ENCODE measurements at places on chromosomes 1 and 21.

- DNase-seq, result no peak
These were observed 253.1 kb upstream of the NEGR1 start for GRCh38 chr1:72535470-72535869.

- DNase-seq, result no peak
These were observed 19.2 kb upstream of the BCAR3 start for GRCh38 chr1:93700532-93701469.

GRCh38 chr1:224300346-224300745 lies 29.6 kb downstream of the NVL start:
- DNase-seq, result peak; percentile 88

GRCh38 chr1:37482796-37483744 lies 8.7 kb downstream of the ZC3H12A start:
- no peak for DNase-seq

GRCh38 chr1:154741741-154742495 lies 128.2 kb downstream of the KCNN3 start:
- DNase-seq, result peak; percentile 66

DNA sequence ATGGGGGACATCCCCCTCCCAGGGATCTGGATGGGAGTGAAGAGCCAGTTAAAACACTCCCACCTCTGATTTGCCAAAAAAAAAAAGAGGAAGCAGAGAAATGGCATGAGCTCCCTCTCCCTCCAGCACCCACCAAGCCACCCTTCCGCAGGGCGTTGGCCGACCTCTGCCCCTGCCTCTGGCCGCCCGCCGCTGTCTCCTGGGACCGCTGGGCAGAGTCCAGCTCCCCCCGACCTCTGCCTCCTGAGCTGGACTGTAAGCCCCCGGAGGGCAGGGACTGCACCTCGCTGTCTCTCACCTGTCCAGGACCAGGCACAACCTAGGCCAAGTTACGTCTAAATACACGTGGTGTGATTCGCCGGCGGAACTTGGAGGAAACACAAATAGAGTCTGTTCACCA lies 174.3 kb downstream of the PRDM16 start:
- no peak for DNase-seq

DNA sequence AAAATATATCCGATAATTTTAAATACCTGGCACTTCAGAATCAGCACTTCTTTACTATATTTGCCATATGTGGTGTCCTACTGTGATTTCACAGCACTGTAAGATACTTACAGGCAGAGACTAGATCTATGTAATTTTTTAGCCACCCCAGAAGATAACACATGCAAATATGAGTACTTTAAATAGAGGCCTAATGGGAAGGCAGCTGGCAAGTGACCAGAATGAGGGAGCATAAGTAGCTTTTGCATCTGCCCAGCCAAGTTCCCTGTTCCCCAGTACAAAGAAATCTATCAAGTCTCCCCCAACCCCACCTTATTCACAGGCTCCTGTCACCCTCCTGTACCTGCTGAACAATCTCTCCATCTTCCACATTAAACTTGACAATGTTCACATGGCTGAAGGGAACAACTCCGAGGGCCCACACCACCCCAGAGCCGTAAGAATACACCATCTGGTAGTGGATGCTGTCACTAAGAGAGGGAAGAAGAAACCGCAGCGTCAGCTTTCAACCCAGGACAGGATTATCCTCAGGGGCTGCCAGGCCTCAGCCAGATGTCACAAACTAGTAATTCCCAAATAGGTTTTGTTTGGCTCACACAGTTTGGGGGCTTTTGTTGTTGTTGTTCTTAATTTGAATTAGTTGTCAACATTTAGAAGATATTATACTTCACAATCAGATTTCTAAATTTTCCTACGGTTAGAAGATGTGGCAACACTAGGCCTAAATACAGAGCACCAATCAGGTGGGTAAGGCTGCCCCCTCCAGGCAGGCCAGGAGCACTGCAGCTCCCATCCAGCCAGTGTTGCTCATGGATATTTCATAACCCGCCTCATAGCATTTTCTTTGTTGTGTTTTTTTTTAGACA lies 10.4 kb downstream of the EMC1 start:
- peak; percentile 44 for DNase-seq
